Smooth muscle cell of trachea (primary cell): ENCODE measurements at places on chromosomes 3 and 15. TPM values are rescaled to one million over a fixed set of nuclear protein-coding genes. Genes with fewer than 3 reads are reported as not detected.

Gene CD200R1
- under 0.01 TPM in 1 of 2 replicates, not detected in the other for total RNA-seq

Gene CCR3
- 0.33 TPM in 1 of 2 replicates, not detected in the other for total RNA-seq

Gene SLC9A9
- 46.1 and 59.9 TPM in 2 replicates for total RNA-seq

Gene MNS1
- total RNA-seq, result 1.2 and 3.9 TPM in 2 replicates

Gene SSUH2
- total RNA-seq, result 0.17 TPM in 1 of 2 replicates, not detected in the other

Gene FHIT
- 0.73 and 2.5 TPM in 2 replicates for total RNA-seq

Gene PARP6
- total RNA-seq, result 23.3 and 24.3 TPM in 2 replicates

Gene MITF
- total RNA-seq, result 13.4 and 30.1 TPM in 2 replicates

Gene TNFAIP8L3
- total RNA-seq, result 37.4 and 47.5 TPM in 2 replicates

Gene FGF12
- total RNA-seq, result 0.17 TPM in 1 of 2 replicates, not detected in the other

Gene SAXO2
- total RNA-seq, result 0.44 and 0.50 TPM in 2 replicates

Gene SLC41A3
- 40.9 and 75.9 TPM in 2 replicates for total RNA-seq

Gene PRR23A
- not detected in 2 replicates for total RNA-seq
